ENCODE measurements at places on chromosomes 13 and 19.

GRCh38 chr19:36775768-36776167 is 3.2 kb upstream of the ZNF850 start:
- no peak for DNase-seq

DNA sequence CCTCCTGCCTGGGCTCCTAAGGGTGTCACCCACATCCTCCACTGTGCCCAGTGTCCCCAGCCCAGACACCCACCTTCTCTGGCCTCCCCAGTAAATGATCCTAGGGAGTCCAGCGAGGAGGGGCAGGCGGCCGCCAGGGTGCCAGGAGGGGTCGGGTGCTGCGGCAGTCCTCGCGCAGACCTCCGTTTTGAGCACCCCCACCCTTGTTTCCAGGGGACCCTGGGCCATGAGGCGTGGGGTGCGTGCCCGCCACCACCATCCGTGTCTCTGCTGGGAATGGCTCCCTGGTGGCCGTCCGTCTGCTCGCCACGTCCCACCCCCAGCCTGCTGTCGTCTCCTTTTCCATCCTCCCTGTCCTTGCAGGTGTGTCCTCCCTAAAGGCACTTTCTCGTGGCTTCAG is 133.0 kb downstream of the KDM4B start:
- no peak for DNase-seq

GRCh38 chr13:49371943-49372613 is 71.8 kb downstream of the CAB39L start:
- no peak for DNase-seq

- DNase-seq, result no peak
Observed at GRCh38 chr13:98201984-98202383, 24.9 kb upstream of the RNF113B start.

- no peak for DNase-seq
Observed at GRCh38 chr13:21015284-21015683, 46.1 kb downstream of the LATS2 start.
